ENCODE measurements at places on chromosomes 12 and 14.

- DNase-seq: no peak
Observed at GRCh38 chr12:21775133-21775820, 771 bp upstream of the KCNJ8 start.

GRCh38 chr12:131830335-131830913 is 2.2 kb downstream of the MMP17 start:
- no peak for DNase-seq

GRCh38 chr12:94725375-94726168 is 75.2 kb upstream of the TMCC3 start:
- DNase-seq: no peak

DNA sequence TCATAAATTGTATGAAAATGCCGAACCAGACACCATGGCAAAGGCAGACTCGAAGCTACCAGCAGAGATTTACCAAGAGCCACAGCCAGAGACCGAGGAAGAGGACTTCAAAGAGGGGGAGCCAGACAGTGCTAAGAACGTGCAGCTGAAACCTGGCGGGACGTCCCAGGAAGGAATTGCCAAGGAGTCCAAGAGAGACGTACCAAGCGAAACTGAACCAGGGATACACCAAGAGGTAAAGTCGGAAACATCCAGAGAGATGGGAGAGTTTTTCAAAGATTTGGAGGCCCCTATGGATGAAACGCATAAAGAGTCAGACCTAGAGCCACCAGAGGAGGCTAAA is 294 bp downstream of the SAMD15 start:
- DNase-seq: no peak

- no peak for DNase-seq
Observed at GRCh38 chr12:91952916-91953315, 192.7 kb downstream of the BTG1 start.

GRCh38 chr12:132170637-132171292 is 26.5 kb downstream of the NOC4L start:
- DNase-seq: no peak

DNA sequence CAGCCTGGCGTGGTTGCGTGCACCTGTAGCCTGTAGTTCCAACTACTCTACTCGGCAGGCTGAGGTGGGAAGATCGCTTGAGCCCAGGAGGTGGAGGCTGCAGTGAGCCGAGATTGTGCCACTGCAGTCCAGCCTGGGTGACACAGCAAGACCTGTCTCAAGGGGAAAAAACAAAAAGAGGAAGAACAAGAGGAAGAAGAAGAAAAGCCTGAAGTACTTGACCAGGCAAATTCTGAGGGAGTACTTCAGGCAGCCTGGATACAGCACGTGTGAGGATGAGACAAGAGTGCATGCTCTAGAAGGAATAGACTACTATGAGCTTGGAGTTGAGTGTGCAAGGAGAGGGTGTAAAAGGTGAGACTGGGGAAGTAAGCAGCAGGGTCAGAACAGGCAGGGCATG is 1.8 kb downstream of the GDF3 start:
- no peak for DNase-seq

DNA sequence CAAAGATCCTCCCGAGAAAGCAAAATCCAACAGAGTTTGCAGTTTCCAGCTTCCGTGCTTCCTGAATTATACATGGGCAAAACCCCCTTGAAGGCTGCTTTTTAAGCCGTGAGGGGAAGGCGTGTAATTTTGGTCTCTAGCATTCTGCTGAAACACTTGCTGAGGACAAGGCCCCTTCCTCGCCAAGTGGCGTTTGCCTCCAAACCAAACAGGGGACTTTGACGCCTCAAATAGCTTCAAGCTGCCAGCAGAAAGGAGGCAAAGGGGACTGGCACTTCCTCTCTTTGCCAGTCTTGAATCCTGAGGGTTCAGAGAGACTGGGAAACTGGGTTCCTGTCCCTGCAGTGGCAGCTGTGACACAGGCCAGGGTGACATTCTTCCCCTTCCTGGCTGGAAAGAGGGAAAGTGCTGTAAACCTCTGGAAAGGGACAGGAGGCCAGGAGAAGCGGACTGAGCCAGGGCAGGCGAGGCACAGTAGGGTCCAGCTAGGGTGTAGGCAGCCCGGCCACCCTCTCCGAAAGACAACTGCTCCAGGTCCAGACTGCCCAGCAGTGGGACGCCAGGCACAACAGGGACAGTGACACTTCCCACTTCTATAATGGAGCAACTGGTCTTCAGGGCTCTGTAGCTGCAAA is 96.2 kb upstream of the MED13L start:
- DNase-seq: no peak

GRCh38 chr14:92266216-92266615 is 56.7 kb upstream of the SLC24A4 start:
- no peak for DNase-seq

DNA sequence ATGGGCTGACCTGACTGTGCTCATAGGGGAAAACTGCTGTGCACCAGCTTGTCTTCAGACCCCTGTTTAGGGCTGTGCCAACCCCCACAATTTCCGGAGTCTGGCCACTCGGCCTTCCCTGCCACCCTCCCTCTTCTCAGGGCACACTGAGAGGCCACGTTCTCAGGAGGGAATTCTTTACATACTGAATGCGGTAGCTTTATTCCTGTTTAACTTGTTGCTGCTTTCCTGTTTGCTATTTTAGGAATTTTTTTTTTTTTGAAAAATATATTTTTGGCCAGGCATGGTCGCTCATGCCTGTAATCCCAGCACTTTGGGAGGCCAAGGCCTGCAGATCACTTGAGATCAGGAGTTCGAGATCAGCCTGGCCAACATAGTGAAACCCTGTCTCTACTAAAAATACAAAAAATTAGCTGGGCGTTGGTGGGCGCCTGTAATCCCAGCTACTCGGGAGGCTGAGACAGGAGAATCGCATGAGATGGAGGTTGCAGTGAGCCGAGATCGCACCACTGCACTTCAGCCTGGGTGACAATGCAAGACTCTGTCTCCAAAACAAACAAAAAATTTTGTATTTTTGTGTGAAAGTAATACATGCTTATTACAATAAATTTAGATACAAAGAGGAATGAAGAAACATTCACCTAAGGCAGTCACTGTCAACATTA is 39.5 kb downstream of the TPCN1 start:
- no peak for DNase-seq

DNA sequence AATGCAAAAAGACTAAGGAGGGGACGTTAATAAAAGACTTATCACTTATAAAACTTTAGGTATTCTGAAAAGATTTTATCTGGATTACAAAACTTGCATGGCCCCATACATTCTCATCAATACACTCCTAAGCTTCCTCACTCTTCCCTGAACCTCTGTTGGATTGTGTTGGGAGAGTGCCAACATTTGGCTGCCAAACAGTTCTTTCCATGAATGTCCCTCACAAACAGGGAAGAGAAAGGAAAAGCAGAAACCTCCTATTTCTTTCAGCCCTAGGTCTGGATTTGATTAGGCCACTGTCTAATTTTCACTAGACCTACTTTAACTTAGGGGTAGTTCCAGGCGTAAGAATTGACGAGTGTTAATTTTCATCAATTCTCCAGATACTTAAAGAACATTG is 11.7 kb downstream of the PTHLH start:
- no peak for DNase-seq

GRCh38 chr12:26378711-26379110 is 183.3 kb downstream of the SSPN start:
- no peak for DNase-seq

DNA sequence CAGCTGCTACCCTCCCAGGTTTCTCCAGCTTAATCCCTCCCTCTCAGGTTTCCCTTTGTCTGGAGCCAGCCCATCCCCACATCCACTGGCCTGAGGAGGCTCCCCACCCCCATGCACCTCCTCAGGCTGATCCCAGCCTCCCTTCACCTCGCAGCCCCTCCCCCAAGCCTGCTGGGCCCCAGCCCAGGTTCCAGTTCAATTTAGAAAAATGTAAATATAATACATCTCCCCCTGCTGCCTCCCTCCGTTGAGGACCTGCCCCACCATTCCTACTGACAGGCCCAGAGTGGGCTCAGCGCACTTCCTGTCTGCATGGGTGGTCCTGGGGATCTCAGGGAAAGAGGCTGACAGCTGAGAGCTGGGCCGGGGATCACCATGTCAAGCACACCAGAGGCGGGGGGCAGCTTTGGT is 155.8 kb downstream of the NTF3 start:
- DNase-seq: no peak

GRCh38 chr14:81091660-81092059 is 129.1 kb downstream of the GTF2A1 start:
- no peak for DNase-seq

GRCh38 chr14:88933191-88933590 is 108.7 kb downstream of the TTC8 start:
- no peak for DNase-seq

- DNase-seq: no peak
Observed at GRCh38 chr14:31835049-31835448, 242.1 kb upstream of the ARHGAP5 start.

- DNase-seq: no peak
Observed at GRCh38 chr14:100568164-100568997, 18.8 kb downstream of the BEGAIN start.

DNA sequence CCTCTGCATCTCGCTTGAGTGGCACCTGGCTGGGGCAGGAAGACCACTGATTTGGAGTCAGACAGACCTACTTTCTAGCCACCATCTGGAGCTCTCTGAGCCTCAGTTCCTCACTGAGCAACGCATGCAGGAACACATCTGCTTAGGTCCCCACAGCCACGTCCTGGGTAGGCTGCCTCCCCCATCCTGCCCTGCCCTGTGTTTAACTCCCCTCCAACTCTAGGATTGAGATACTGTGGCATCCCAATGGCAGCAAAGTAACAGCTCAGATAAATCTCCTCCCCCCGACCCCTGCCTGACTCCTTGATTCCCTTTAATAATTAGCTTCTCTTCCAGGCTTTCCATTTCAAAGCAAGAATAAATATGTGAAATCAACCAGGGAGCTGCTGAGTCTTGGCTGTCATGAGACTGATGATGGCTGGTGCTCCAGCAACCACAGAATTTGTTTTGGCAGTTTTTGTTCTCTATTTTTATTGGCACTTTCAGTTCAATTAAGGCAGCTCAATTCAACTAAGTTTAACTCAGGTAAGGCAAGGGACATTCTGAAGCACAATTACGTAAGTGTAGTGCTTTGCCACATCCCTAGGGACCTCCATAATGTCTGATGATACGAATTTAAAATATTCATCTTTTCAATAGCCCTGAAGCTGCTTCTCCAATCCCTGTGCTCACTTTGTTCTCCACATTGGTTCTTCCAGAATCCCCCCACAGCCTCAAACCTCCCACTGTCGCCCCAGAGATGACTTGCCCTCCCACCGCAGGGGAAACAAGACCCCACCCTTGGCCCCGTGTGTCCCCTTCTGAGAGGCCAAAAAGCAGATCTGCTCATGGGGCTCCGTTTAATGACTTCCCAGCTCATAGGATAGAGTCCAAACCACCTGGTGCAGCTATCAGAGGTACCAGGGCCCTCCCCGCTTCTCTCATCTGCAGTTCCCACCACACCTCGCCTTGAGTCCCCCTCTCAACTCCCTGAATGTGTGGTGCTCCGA is 58.2 kb downstream of the ESR2 start:
- no peak for DNase-seq

DNA sequence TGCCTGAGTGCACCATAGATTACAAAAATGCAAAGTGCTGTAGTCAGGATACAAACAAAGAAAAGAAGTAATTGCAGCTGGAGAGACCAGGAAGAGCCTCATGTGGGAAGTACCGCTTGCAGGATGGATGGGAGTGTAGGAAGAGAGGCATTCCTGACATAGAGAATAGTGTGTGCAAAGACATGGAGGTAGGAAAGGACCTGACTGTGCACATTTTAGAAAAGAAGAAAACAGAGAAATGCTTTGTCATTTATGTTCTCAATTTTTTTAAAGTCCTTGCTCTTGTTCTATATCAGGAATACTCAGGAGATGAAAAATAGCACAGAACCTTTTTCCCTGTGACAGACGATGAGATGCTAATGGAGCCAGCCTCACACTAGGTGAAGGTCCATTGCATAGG is 358.7 kb upstream of the TMPO start:
- DNase-seq: no peak

- no peak for DNase-seq
Observed at GRCh38 chr14:96586056-96586455, 83.9 kb downstream of the PAPOLA start.

- DNase-seq: no peak
Observed at GRCh38 chr12:48157889-48158370, 615 bp upstream of the ASB8 start.

GRCh38 chr12:80714055-80714454 is 2.7 kb upstream of the MYF5 start:
- DNase-seq: no peak

DNA sequence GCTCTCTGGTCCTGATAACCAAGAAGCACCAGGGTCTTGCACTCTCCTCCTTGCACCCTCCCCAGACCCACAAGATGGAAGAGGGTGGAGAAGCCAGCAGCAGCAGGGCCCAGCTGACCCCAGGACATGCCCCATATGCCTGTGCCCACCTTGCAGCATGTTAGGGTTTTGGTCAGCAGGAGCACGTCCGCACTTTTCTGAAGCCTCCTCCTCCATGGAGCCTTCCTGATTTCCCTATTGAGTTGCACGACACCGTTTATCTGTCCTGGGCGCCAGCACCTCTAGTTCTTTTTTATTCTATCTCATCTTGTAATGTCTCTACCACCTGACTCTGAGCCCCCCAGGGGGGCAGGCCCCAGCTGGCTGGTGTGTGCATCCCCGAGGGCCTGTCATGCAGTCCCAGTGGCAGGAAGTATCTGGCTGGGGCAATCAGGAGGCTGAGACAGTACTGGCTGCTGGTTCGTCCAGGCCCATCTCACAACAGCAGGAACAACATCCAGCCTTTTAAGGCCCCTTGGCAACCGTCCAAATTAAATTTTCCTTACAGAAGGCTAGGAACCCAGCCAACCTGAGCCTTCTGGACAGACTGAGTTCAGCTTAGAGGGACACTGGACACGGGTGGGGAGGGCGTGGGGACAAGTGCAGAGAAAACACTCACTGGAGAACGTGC is 39.6 kb downstream of the CCDC85C start:
- no peak for DNase-seq

GRCh38 chr12:120814903-120815429 is 89.2 kb downstream of the SPPL3 start:
- no peak for DNase-seq

- no peak for DNase-seq
Observed at GRCh38 chr12:34393086-34393820, 371.0 kb downstream of the ALG10 start.

GRCh38 chr14:46053221-46053620 is 598.4 kb downstream of the RPL10L start:
- no peak for DNase-seq

DNA sequence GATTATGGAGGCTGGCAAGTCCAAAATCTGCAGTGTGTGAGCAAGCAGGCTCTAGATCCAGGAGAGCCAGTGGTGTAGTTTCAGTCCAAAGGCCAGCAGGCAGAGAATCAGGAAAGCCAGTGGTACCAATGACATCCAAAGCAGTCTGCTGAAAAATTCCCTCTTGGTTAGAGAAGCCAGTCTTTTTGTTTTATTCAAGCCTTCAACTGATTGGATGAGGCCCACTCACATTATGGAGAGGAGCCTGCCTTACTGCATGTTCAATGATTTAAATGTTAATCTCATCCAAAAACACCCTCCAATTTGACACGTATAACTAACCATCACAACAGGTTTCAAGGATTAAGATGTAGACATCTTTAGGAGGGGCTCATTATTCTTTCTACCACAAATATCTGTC is 49.5 kb upstream of the ZDHHC17 start:
- DNase-seq: no peak

- no peak for DNase-seq
Observed at GRCh38 chr12:19988459-19988873, 379.9 kb upstream of the PDE3A start.

Measured in stimulated activated CD8-positive, alpha-beta memory T cell treated with anti-CD3 and anti-CD28 coated beads, Interleukin-15, amount 100 ng/mL, for 48 hours (primary cell).